ENCODE measurements at places on chromosomes 5 and 9.

- DNase-seq = no peak
These were observed 102.6 kb downstream of the RGS3 start for GRCh38 chr9:113566016-113566711.

- DNase-seq = peak; percentile 39
These were observed 170.4 kb downstream of the ARRDC3 start for GRCh38 chr5:91212714-91213092.

- DNase-seq = no peak
These were observed 533.8 kb upstream of the CYLC2 start for GRCh38 chr9:102461156-102461819.

- no peak for DNase-seq
These were observed 91.1 kb downstream of the MRPS27 start for GRCh38 chr5:72228960-72229359.

GRCh38 chr9:21984101-21984500 is 10.1 kb downstream of the CDKN2A start:
- DNase-seq = no peak

- no peak for DNase-seq
These were observed 145.3 kb upstream of the ZNF462 start for GRCh38 chr9:106717686-106718085.
